ENCODE measurements at places on chromosomes 16 and 17. TPM values are rescaled to one million over a fixed set of nuclear protein-coding genes. Genes with fewer than 3 reads are reported as not detected.

BBS2 gene
- total RNA-seq: 55.5 TPM

GRCh38 chr16:80806927-80807340, 2.5 kb upstream of the CDYL2 start:
- H3K4me3 ChIP-seq: no peak overlapping the region
- no peaks in the 10 kb centered on the region for H3K27me3 ChIP-seq
- H3K36me3 ChIP-seq: no peaks in the 10 kb centered on the region
- H3K27ac ChIP-seq: no peak overlapping the region
- no peaks in the 10 kb centered on the region for H3K4me1 ChIP-seq

DNA sequence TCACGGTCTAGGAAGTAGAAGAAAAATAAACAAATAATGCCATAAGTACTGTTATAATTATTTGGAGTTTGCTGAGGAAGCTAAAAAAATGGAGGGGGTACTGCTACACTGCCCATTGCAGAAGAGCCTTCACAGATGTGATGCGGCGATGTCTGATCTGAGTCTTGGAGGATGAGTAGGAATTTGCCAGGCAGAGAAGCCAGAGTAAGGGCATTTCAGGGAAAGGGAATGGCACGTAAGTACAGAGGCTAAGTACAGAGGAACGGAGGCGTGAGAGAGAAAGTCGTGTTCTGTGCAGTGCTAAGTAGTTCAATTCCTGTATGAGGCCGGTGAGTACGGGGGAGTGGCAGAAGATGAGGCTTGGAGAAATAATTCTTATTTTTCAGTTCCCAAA, 741 bp upstream of the GRB2 start:
- peak overlapping the region; percentile 98 for H3K4me3 ChIP-seq
- peaks cover 34% of the 10 kb centered on the region for H3K4me1 ChIP-seq
- no peaks in the 10 kb centered on the region for H3K27me3 ChIP-seq
- no peak overlapping the region for H3K27ac ChIP-seq

DNA sequence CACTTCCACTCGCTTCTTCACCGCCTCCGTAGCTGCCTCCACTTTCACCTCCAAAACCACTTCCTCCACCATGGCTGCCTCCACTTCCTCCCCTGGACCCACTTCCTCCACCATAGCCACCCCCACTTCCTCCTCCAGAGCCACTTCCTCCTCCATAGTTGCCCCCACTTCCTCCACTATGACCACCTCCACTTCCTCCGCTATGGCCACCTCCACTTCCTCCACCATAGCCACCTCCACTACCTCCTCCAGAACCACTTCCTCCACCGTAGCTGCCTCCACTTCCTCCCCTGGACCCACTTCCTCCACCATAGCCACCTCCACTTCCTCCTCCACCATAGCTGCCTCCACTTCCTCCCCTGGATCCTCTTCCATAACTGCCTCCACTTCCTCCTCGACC, 4.5 kb downstream of the KRT9 start:
- DNase-seq: peak; percentile 64
- no peak overlapping the region for H3K27ac ChIP-seq
- H3K4me3 ChIP-seq: no peak overlapping the region
- H3K27me3 ChIP-seq: no peaks in the 10 kb centered on the region

DNA sequence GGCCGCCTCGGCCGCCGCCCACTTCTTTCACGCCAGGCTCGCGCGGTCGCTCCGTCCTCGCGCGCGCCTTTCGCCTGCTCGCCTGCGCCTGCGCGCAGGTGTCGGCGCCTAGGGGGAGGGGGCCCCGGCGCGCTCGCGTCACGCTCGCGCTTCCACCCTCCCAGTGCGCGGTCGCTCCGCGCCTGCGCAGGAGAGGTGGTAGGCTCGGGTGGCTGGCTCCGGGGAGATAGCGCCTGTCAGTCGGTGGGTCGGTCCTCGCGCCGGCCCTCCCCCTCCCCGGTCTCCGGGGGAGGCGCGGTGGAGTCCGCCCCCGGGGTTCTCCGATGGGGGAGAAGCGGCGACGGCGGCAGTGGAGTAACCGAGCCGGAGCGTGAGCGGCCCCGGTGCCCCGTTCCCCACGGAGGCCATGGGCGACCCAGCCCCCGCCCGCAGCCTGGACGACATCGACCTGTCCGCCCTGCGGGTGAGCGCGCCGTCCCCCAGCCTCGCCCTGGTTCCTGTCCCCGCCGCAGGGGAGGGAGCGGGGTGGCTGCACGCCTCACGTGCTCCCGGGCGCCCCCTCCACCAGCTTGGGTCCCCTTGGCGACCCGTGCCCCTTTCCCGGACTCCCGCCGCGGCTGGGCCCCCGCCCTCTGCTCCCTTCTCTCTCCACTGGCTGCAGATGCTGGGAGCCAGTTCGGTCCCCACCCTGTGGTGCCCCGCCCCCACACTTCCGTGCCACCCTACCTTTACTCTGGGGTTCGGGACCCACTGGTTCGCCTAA, at the start of gene MINK1:
Gene MINK1, plus strand, starts transcription at position 163 of the 763 bp plus-strand sequence. Its CDS starts 244 bp downstream, at position 407.
- no peaks in the 10 kb centered on the region for H3K36me3 ChIP-seq
- DNase-seq: peak; percentile 97
- H3K4me3 ChIP-seq: peak within 1 kb of the TSS; percentile 89
- H3K27me3 ChIP-seq: no peaks in the 10 kb centered on the region
- peak within 1 kb of the TSS; percentile 56 for H3K27ac ChIP-seq

DNA sequence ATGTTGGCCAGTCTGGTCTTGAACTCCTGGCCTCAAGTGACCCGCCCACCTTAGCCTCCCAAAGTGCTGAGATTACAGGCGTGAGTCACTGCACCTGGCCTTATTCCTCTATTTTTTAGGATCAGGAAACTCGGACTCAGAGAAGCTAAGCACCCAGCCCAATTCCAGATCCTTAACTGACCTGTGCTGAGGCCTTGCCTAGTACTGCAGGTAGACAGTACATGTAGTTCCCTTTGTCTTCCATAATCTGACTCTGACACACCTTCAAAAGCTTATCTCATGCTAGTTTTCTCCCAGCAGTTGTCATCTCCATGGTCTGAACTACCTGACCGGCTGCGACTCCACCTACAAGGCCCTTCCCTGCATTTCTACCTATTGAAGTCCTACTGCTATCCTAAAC, 65.7 kb upstream of the AXIN2 start:
- H3K4me3 ChIP-seq: no peak overlapping the region
- no peaks in the 10 kb centered on the region for H3K36me3 ChIP-seq
- H3K27ac ChIP-seq: no peak overlapping the region
- no peak for DNase-seq
- no peaks in the 10 kb centered on the region for H3K4me1 ChIP-seq

DNA sequence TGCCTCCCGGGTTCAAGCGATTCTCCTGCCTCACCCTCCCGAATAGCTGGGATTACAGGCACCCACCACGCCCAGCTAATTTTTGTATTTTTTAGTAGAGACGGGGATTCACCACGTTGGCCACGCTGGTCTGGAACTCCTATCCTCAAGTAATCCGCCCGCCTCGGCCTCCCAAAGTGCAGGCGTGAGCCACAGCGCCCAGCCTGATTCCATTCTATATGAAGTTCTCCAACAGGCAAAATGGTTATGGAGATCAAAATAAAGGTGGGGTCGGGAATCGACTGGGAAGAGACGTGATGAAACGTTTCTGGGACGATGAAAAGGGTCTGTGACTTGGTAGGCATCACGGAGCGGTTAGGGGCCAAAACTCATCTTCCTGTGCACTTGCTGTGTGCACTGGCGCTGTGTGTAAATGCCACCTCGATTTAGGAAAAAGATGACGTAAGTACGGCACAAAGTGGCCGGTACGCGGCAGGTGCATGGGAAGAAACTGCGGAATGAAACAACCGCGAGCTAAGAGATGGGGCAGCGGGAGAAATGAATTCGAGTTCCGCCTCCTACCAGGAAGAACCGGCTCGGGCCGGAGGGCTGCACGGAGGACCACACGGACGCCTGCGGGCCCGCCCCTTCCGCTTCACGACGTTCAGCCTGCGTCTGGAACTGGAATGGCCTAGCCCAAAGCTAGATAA, 1.6 kb downstream of the TP53 start:
- H3K4me3 ChIP-seq: peak overlapping the region; percentile 93
- H3K36me3 ChIP-seq: peaks cover 15% of the 10 kb centered on the region
- H3K27me3 ChIP-seq: no peaks in the 10 kb centered on the region
- H3K27ac ChIP-seq: peak overlapping the region; percentile 94

- H3K4me1 ChIP-seq: 0 out of 2 replicates have a peak, but pooled peaks cover 3% of the 10 kb centered on the region
- no peak for DNase-seq
- H3K4me3 ChIP-seq: no peak overlapping the region
- no peaks in the 10 kb centered on the region for H3K36me3 ChIP-seq
- no peak overlapping the region for H3K27ac ChIP-seq
Observed at GRCh38 chr16:56300242-56300623, 108.9 kb downstream of the GNAO1 start.

- H3K36me3 ChIP-seq: peaks cover 32% of the 10 kb centered on the region
- peak overlapping the region; percentile 20 for H3K27ac ChIP-seq
- H3K27me3 ChIP-seq: no peaks in the 10 kb centered on the region
- peaks cover 72% of the 10 kb centered on the region for H3K4me1 ChIP-seq
Observed at GRCh38 chr17:48052956-48053757, 5.0 kb downstream of the NFE2L1 start.

- H3K27me3 ChIP-seq: no peaks in the 10 kb centered on the region
Observed at GRCh38 chr16:27762441-27762840, 212.5 kb downstream of the KATNIP start.

DNA sequence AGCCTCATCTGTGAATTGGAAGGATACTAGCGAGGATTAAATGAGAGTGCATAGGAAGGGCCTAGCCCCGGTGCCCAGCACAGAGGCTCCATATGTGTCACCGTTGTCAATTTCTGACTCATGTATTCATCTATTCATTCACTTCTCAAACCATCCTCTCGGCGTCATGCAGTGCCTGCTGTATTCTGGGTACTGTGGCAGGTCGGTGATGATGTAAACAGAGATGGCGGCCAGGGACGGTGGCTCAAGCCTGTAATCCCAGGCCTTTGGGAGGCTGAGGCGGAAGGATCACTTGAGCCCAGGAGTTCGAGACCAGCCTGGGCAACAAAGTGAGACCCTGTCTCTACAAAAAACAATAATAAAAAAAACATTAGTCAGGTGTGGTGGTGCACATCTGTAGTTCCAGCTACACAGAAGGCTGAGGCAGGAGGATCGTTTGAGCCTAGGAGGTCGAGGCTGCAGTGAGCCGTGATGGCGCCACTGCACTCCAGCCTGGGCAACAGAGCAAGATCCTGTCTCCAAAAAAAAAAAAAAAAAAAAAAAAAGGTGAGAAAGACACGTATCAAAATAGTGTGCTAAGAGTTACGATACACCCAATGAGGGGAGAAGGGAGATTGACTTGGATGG, 4.3 kb upstream of the PPP1R1B start:
- peaks cover 40% of the 10 kb centered on the region for H3K4me1 ChIP-seq
- peak overlapping the region; percentile 73 for H3K27ac ChIP-seq
- H3K4me3 ChIP-seq: peak overlapping the region; percentile 67
- H3K27me3 ChIP-seq: 0 out of 2 replicates have a peak, but pooled peaks cover 4% of the 10 kb centered on the region
- DNase-seq: peak; percentile 69
- no peaks in the 10 kb centered on the region for H3K36me3 ChIP-seq

GRCh38 chr17:36728030-36728991, 126.9 kb downstream of the MRM1 start:
- H3K4me1 ChIP-seq: peaks cover 6% of the 10 kb centered on the region
- H3K27ac ChIP-seq: no peak overlapping the region
- no peak for DNase-seq
- H3K27me3 ChIP-seq: no peaks in the 10 kb centered on the region
- no peaks in the 10 kb centered on the region for H3K36me3 ChIP-seq

SCIMP gene
- total RNA-seq: 0.67 TPM

KREMEN2 gene
- total RNA-seq: 8.5 TPM

GRCh38 chr17:63704836-63705235, 4.9 kb upstream of the LIMD2 start:
- no peaks in the 10 kb centered on the region for H3K27me3 ChIP-seq
- peaks cover 25% of the 10 kb centered on the region for H3K36me3 ChIP-seq
- DNase-seq: no peak
- peaks cover 36% of the 10 kb centered on the region for H3K4me1 ChIP-seq
- no peak overlapping the region for H3K27ac ChIP-seq

- no peaks in the 10 kb centered on the region for H3K4me1 ChIP-seq
- no peaks in the 10 kb centered on the region for H3K27me3 ChIP-seq
- H3K4me3 ChIP-seq: no peak overlapping the region
Observed at GRCh38 chr17:17902877-17903276, 66.1 kb upstream of the SREBF1 start.

ARL17B gene
- 19.7 TPM for total RNA-seq

- no peak overlapping the region for H3K27ac ChIP-seq
- peaks cover 11% of the 10 kb centered on the region for H3K36me3 ChIP-seq
- H3K4me1 ChIP-seq: peaks cover 38% of the 10 kb centered on the region
- no peaks in the 10 kb centered on the region for H3K27me3 ChIP-seq
Observed at GRCh38 chr16:89507214-89507833, 879 bp upstream of the SPG7 start.

RGS11 gene
- not detected for total RNA-seq

GRCh38 chr16:75061669-75062068, 54.9 kb downstream of the LDHD start:
- H3K36me3 ChIP-seq: no peaks in the 10 kb centered on the region
- no peaks in the 10 kb centered on the region for H3K27me3 ChIP-seq
- no peak overlapping the region for H3K4me3 ChIP-seq
- no peak for DNase-seq
- H3K4me1 ChIP-seq: no peaks in the 10 kb centered on the region

DNAAF8 gene
- total RNA-seq: 0.22 TPM

KRT38 gene
- total RNA-seq: not detected

IGFBP4 gene
- total RNA-seq: not detected

ADAD2 gene
- total RNA-seq: not detected

GPR179 gene
- 0.04 TPM for total RNA-seq

- no peaks in the 10 kb centered on the region for H3K36me3 ChIP-seq
- no peak overlapping the region for H3K27ac ChIP-seq
- peak; percentile 76 for DNase-seq
Observed at GRCh38 chr16:89009343-89010209, 32.6 kb upstream of the CBFA2T3 start.

DNA sequence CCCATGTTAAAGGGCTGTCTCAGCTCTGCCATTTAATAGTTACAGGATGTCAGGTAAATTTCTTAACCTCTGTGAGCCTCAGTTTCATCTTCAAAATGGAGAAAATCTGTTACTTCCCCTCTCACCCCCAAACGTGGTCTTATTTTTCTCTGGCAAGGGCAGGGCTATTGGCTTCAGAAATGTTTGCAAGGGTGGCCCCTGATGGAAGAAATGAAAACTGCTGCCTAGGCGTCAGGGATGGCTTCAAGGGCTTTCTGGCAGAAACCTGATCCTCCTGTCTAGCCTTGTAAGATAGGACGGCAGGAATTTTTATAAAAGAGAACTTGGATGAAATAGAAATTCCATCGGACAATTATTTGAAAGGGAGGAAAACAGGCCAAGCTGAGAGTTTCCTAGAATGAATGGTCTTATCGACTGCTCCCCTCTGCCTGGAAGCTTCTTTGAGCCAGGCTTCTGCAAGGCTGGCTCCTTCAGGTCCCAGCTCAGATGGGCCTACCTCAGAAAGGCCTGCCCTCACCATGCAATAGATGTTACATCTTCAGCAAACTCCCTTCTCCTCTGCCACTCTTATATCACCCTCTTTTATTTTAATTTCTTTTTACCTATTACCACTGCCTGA, 43.0 kb upstream of the TANGO6 start:
- no peaks in the 10 kb centered on the region for H3K27me3 ChIP-seq
- no peaks in the 10 kb centered on the region for H3K36me3 ChIP-seq
- H3K4me1 ChIP-seq: no peaks in the 10 kb centered on the region
- no peak overlapping the region for H3K27ac ChIP-seq
- DNase-seq: peak; percentile 87

GRCh38 chr17:61159221-61159814, 240.3 kb upstream of the TBX2 start:
- DNase-seq: no peak
- no peak overlapping the region for H3K27ac ChIP-seq
- H3K36me3 ChIP-seq: no peaks in the 10 kb centered on the region
- no peaks in the 10 kb centered on the region for H3K27me3 ChIP-seq

GRCh38 chr17:82703935-82704865, 5.7 kb upstream of the RAB40B start:
- H3K27ac ChIP-seq: no peak overlapping the region
- H3K4me3 ChIP-seq: no peak overlapping the region
- H3K36me3 ChIP-seq: no peaks in the 10 kb centered on the region
- peaks cover 5% of the 10 kb centered on the region for H3K4me1 ChIP-seq
- DNase-seq: no peak

MT1M gene
- not detected for total RNA-seq

Data from Karpas-422 (cell line).